Cortex of kidney (tissue), 1 donor: ENCODE measurements at places on chromosomes 3 and 15.

- DNase-seq: no peak
Measured at GRCh38 chr15:55800216-55800615, 57.3 kb upstream of the PRTG start.

GRCh38 chr3:14200841-14201240, 22.2 kb downstream of the LSM3 start:
- DNase-seq: no peak

DNA sequence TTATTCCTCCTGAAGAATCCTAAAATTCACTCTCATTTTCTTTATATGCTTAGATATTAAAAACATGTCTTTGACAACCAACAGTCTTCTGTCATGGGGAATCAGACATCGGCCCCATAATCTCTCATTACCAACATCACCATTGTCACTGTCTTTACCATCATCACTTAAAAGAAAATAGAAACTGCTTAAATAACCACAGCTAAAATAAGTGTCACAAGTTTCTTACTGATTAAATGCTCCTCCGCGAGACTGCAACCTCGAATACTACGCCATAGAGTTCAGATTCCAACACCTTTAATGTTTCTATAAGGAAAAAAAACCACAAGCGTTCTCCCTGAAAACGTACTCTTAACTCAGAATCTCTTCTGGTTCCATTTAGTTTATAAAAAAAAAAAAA, 977.5 kb upstream of the CFAP20DC start:
- no peak for DNase-seq

- DNase-seq: no peak
Measured at GRCh38 chr3:117885011-117885441, 1149.6 kb downstream of the IGSF11 start.

DNA sequence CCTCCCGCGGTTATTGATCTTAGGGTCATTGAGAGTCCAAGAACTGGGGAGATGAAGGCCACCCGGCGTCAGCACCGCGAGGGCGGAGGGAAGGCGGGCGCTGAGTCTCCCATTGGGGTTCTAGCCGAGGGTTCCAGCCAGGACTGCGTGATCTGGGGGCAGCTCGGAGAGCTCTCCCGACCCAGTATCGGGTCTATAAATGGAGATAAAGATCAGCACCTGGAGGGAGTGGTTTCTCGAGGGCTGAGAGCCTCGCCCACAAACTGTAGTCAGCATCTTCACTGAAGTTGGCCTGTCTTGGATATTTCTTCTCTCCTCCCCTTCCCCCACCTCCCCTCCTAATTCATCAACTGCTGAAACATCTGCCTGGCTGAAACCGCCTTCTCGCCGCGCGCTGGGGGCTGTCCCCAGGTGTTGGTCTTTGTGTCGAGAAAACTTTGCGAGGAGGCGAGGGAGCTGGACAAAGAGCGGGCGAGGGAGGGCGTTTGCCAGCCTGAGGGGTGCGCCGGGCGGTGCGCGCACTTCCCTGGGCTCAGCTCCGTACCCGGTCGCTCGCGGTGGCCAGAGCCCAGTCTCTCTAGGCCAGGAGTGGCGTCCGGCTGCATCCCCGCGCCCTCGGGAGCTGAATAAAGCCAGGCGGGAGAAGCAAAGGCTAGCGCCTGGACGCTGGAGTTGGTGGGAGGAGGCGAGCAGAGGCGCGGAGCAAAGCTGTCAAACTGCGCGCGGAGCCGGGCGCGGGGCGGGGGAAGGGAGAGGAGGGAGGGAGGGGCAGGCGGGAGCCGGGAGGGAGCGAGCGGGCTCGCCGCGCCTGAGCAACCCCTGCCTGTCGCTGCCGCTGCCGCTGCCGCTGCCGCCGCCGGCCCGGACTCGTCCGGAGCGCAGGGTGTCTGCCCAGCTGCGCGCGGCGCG, at the start of gene ST8SIA2:
Gene ST8SIA2 (plus strand): TSS at position 811 of the 909 bp plus-strand sequence. CDS start 184 bp downstream, outside the sequence.
- no peak for DNase-seq

DNA sequence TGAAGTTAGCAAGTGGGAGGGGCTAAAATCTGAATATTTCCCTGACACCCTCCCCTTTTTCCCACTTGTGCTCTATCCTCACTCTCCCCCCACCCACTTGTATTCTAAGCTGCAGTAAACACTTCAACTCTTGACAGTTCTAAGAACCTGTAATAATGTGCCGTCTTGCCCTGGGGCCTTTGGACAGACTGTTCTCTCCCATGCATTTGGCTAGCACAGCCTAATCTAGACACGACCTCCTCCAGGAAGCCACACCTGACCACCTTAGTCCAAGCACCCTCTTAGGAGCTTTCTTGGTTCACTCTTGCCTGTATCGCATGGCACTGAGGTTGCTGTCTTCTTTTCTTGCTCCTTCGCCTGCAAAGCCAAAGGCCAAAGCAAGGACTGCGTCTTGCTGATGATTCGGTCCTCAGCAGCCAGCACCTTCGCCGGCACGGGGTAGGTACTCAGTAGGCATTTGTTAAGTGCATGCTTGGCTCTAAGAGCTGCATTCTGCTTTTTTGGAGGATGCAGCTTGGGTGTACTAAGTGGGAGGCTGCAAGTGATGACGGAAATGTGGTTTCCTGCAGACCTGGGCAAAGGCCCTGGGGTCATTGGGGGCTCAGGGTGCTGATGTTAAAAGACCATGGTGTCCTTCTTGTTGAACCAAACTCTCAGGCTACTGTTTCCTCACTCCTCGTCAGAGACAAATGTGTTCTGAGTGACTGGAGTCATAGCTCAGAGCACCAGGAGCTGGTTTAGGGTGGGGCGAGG, 2.0 kb upstream of the ZNF710 start:
- no peak for DNase-seq

GRCh38 chr15:72280751-72281150, 8.4 kb upstream of the PARP6 start:
- DNase-seq: no peak

- no peak for DNase-seq
Measured at GRCh38 chr3:132519914-132520313, 77.2 kb upstream of the ACKR4 start.

- no peak for DNase-seq
Measured at GRCh38 chr15:89912674-89913396, at the start of gene ARPIN. TSS of gene ARPIN (minus strand) at chr15:89912952. CDS start at chr15:89912835, 117 bp downstream.

DNA sequence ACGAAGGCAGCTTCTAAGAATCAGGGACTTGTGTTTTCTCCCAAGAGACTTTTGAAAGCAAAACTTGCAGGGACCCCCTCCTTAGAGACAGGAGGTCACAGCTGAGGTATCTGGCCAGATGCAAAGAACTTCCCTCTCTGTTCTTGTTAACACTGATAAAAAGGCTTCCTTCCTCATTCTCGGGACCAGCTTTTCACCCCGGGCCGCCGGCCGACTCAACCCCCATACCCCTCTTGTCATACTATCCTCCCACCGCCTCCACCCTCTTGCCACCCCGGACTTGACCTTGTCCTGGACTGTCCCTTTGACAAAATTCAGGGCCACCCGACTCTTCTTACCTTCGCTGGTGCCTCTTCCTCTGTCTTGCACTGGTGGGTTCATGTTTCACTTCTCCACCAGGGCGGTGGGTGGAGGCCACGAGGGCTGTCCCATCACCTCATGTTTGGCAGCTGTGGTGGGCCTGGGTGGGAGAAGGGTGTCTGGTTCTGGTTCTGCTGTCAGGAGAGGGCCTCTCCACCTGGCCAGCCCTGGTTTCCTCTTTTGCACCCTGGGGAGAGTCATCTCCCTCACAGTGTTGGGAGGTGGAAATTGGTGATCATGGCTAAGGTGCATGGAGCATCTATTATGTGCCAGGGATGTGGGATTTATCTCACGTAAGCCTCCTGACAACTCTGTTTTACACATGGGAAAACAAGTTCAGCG, 32.5 kb downstream of the BHLHE40 start:
- no peak for DNase-seq

- DNase-seq: no peak
Measured at GRCh38 chr3:7015683-7016440, 154.9 kb downstream of the GRM7 start.

DNA sequence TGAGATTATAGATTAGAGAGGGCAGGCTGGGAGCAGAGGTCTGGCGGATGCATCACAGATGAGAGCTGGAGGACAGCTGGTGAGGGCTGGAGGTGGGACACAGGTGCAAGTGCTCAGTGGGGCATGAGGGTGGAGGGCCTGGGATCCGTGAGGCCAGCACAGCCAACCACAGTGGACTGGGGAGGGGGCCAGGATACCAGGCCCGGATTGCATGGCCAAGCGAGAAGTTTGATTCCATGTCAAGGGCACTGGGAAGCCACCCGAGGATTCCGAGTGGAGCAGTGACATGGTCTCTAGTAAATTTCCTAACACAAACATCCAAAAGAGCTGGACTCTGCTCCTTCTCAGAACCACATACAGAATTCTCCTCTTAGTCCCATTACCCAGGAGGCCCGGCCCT, 44.0 kb upstream of the SLC41A3 start:
- DNase-seq: no peak

DNA sequence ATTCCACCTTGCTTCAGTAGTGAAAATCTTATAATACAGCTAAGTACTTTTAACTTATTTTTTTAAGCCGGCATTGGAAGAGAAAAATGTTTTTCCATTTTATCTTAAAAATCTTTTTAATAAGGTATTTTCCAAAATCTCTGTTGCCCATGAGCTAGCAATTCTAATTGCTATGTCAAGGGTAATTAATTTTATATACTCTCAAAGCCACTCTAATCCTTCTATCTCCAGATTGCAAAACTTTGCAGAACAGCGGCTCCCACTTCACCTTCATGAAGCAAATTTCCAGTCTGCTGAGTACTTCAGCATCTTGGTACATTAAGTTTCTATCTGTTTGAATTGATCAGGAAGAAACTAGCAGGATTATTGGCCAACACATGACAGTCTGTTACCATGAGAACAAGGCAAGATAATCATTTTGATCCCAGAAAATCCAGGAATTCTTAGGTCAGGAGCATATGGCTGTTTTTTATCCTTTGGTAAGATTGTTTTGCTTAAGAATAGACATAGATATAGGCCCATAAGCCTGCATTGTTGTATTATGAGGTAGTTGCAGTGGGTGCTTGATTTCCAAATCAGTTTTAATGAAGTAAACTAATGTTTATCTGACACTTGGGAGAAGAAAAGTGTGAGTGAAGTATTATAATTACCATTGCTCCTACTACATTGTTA, 6.0 kb downstream of the TIPARP start:
- DNase-seq: no peak

GRCh38 chr3:107644631-107645030, 121.9 kb downstream of the BBX start:
- no peak for DNase-seq

DNA sequence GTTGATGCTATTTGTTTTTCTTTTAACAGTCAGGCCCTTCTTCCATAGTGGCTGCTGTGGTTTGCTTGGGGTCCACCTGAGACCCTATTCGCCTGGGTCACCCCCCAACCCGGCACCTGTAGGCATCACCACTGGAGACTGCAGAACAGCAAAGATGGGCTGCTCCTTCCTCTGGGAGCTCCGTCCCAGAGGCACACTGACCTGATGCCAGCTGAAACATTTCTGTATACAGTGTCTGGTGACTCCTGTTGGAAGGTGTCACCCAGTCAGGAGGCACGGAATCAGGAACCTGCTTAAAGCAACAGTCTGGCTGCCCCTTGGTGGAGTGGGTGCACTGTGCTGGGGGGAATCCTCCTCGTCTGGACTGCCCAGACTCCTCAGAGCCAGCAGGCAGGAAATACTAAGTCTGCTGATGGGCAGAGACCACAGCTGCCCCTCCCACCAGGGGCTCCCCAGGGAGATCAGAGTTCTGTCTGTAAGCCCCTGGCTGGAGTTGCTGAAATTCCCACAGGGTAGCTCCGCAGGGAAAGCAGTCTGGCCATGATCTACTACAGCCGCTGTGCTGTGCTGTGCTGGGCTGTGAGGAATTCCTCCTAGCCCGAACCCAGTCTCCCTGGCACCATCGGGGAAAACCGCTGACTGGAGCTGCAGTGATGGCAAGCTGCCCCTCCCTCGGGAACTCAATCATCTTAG, 248.2 kb downstream of the TBC1D5 start:
- no peak for DNase-seq

GRCh38 chr15:68790242-68790575, 30.5 kb downstream of the ANP32A start:
- no peak for DNase-seq

GRCh38 chr3:9401986-9402385, 4.6 kb downstream of the SETD5 start:
- no peak for DNase-seq

DNA sequence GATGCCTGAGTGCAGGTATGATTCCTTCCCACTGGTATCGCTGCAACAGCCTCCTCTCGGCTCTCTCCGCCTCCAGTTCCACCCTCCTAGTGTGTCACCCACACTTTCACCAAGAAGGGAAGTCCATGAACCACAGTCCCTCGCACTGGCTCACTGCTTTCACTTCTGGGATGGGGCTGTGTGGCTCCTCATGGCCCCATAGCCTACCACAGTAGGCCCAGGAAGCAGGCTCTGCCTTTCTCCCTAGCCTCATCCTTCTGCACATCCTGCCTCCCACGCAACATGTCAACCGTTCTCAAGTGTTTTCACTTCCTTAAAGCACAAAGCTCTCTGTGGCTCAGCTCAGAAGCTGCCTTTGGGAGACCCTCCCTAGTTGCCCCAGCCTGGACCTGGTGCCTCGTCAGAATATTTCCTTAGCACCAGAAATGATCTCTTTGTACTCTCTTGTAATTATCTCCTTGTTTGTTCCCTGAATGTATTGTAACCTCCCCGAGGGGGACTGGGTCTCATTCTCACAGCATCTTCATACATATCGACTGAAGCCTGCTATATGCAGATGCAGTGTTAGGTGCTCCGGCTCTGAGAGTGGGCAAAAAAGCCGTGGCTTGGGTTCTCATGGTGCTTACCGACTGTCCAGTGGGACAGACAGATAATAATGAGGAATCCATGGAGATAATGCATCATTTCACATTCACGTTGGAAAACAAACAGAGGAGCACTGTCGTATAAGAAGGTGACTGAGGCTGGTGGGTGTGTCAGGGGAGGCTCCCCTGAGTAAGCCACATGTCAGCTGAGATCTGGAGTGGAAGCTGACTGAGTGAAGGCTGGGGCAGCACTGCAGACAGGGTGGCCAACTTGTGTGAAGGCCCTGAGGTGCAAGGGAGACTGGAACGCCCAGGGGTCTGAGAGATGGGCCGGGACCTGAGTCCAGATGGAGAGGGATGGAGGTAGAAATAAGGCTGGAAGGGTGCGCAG, 107.1 kb downstream of the DGKG start:
- DNase-seq: no peak

GRCh38 chr15:38294126-38294525, 41.5 kb downstream of the SPRED1 start:
- no peak for DNase-seq
